Hematopoietic multipotent progenitor cell treated with erythropoietin and hydrocortisone succinate and interleukin-3 and kit ligand, for 4 days (in vitro differentiated cells): ENCODE measurements at places on chromosomes 13 and 19.

DNA sequence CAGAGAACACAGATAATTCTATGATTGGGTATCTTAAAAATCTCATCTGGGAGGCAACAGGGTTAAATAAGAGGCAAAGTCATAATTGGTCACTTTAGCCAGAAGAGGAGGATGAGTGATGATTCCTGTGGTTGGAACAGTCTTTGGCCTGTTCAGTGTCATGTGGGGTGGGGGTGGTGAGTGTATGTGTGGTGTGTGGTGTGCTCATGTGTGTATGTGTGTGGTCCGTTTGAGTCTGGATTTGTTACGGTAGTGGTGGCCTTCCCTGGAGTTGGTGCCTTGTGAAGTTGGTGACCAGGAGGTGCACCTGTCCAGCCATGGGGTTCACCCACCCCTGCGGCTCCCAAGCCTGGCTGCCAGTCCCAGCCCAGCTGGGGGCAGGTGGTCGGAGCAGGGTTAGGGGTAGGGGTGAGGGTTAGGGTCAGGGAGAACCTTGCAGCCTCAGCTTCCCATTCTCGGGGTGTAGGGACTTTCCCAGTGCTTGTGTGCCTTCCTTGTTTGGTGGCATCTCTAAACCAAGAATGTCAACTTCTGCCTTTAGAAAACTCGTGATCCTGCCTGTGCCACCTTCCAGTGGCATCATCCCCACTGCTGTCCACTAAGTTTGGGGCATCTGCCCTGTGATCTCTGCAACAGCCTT is 97.5 kb downstream of the RAB20 start:
- DNase-seq: no peak

DNA sequence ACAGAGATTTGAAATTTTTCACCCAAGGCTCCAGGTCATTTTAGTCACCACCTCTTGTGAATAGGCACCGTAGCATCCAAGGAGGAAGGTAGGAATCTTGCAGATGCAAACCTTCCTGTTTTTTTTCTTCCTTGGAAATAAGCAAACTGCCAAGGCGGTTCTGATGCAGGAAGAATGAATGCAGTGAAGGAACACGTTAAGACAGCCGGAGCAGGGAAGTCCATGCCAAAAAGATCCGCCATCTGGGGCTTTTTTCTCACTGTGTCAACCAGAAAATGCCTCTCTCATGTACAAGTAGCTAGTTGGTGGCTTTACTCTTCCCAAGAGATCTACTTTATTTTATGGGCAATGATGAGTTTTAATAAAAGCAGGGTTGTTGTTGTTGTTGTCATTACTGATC is 142.4 kb downstream of the ZIC5 start:
- no peak for DNase-seq

GRCh38 chr19:13153569-13154240 is 3.5 kb downstream of the IER2 start:
- DNase-seq: peak; percentile 79

DNA sequence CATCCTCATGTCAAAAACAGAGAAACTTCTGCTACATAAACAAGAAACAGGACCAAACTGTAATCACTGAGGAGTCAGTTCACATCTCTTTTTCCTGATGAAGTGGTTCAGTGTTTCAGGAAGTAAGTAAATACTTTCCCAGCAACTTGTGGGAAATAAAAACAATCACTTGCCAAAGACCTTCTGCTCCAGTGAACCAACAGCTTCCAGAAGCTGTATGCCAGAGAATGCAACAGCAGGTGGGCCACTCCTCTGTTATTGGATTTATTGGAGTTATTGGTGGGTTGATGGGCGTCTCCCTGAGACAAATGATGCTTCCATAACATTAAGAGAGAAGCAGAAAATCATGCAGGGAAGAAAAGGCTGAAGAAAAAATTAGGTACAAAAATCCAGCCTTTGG is 9.9 kb downstream of the SLC6A16 start:
- DNase-seq: no peak

GRCh38 chr19:48433337-48433736 is 12.4 kb upstream of the GRWD1 start:
- DNase-seq: peak; percentile 68

DNA sequence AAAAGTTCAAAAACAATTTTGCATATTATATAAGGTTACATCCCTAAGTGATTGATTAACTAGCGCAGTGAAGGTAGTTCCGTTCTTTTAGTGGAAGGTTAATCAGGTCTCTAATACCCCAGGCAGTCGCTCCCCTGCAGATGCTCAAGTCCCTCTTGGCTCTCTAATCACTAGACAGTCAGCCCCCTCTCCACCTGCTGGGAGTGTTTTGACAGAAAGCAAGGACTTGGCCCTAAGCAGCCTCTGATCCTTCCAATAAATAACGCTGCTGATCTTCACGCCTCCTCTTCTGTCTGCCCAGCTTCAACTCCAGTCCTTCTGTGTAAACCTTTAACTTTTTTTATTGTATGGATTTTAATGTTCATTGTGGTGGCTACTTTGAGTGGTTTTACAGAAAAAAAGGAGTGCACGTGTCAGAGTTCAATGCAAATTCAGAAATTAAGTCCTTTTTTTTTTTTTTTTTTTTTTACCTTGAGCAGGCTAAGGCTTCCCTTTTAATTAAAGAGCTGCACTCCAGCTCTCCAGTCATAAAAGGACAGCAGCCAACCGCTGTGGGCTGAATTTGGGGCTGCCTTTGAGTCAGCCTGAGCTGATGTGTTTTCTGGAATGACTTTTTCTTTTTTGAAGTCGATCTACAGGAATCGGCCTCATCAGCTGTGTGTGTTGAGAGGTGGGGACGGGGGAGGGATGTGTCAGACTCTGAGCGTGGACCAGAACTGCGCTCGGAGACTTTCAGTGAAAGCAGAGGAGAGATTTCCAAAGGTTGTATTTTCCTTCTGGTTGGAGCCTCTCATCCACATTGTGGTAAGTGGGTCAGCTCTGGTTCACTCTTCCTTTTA is 33.8 kb upstream of the MYO16 start:
- no peak for DNase-seq

DNA sequence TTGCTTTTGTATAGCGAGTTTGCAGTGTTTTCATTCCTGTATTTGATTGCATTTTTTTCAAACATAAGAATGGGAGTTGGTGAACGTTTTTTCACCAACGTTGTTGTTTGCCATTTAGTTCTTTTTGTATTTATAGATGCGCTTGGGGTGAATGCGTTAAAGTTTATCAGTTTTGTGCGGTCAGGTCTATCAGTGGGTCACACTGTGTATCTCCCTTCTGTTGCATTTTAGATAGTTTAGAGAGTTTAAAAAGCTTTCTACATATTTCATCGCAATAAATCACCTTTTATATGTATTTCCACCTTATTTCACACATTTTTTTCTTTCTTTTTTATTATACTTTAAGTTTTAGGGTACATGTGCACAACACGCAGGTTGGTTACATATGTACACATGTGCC is 16.4 kb downstream of the OR7A5 start:
- DNase-seq: no peak

GRCh38 chr19:31402529-31403316 is 53.5 kb upstream of the TSHZ3 start:
- no peak for DNase-seq

- peak; percentile 96 for DNase-seq
Observed at GRCh38 chr19:48873476-48874302, 1.5 kb downstream of the PPP1R15A start.

GRCh38 chr13:94329277-94329676 is 150.2 kb downstream of the DCT start:
- no peak for DNase-seq

DNA sequence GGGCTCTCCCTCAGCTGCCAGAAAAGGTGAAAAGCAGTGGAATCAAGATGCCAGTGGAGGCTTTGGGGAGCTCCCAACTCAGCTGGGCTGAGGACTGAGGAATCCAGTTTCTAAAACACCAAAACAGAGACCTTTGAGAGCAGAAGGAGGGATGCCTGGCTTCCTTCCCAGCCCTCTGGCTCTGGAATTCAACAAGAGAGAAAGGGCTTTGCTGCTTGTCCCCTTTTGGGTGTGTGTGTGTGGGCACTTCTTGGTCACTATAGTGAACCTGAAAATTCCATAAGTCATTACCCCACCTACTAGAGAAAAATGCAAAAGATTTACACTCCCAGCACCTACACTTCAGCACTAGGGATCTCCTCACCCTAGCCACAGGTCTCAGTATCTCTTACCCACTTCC is 30.3 kb upstream of the CYP2B6 start:
- no peak for DNase-seq

DNA sequence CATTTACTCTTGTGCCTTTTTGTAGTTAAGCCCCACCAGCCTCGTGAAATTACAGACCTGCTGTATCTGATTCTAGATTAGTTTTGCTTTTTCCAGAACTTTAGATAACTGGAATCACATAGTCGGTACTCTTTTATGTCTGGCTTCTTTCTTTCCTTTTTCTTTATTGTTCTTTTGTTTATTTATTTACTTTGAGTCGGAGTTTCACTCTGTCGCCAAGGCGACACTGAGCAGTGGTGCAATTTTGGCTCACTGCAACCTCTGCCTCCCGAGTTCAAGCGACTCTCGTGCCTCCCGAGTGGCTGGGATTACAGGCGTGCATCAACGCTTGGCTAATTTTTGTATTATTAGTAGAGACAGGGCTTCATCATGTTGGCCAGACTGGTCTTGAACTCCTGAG is 6.0 kb upstream of the NCCRP1 start:
- DNase-seq: no peak
